ENCODE measurements at places on chromosomes 16 and 17.

DNA sequence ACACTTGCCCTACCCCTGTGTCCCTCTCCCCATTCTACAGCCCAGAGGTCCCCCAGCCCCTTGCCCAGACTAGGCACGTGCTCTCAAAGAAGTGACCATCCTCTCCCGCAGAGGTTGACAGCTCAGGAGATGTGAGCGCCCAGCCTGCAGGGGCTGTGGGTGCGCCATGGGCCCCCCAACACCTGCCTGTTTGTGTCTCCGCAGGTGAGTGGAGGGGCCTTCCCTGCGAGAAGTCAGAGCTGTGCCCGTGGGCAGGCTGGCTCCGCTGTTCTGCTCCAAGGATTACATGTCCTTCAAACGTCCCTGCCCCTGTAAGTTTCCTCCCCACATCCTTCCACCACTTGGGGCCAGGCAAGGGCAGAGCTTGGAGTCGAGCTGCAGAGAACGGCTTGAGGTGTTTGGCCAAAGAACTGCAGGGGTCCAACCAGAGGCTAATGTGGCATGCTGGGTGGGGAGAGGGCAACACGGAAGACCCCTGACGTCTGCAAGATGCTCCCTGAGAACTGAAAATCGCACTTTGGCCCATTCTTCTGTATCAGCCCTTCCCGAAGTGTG lies 10.4 kb downstream of the BEAN1 start:
- DNase-seq, result no peak

GRCh38 chr16:75572864-75573542 lies 6.8 kb downstream of the GABARAPL2 start:
- no peak for DNase-seq

DNA sequence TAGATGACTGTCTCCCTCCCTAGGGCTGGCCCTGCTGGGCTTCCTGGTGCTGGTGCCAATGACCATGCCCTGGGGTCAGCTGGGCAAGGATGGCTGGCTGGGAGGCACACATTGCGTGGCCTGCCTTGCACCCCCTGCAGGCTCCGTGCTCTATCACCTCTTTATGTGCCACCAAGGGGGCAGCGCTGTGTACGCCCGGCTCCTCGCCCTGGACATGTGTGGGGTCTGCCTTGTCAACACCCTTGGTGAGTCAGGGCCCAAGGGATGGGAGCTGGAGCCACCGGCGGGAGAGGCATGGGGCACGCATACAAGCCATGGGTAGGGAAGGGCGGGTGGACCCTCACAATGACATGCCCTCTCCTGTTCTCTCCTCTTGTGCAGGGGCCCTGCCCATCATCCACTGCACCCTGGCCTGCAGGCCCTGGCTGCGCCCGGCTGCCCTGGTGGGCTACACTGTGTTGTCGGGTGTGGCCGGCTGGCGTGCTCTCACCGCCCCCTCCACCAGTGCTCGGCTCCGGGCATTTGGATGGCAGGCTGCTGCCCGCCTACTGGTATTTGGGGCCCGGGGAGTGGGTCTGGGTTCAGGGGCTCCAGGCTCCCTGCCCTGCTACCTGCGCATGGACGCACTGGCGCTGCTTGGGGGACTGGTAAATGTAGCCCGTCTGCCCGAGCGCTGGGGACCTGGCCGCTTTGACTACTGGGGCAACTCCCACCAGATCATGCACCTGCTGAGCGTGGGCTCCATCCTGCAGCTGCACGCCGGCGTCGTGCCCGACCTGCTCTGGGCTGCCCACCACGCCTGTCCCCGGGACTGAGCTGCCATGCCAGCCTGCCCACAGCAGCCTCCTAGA lies 2.2 kb downstream of the PAQR4 start:
- no peak for DNase-seq

DNA sequence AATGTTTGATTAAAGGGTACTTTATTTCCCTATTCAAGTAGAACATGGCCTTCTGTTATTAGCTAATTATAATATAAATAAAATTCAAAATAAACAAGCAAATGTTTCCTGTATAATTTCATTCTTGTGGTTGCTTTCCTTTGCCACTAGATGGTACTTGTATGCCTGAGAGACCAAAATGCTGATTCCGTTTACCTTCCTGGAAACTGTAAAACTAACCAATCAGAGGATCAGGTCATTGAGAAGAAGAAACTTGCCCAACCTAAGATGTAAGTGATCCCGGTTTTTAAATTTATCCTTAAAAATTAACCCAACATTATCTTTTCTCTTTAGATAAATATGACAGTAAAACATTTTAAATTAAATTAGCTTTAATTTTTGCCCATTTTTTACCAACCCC lies 8.1 kb upstream of the ABCA5 start:
- no peak for DNase-seq

- no peak for DNase-seq
Observed at GRCh38 chr17:61617330-61617729, 26.3 kb upstream of the NACA2 start.

GRCh38 chr17:48994549-48995303 lies 2.5 kb upstream of the IGF2BP1 start:
- DNase-seq, result peak; percentile 50

DNA sequence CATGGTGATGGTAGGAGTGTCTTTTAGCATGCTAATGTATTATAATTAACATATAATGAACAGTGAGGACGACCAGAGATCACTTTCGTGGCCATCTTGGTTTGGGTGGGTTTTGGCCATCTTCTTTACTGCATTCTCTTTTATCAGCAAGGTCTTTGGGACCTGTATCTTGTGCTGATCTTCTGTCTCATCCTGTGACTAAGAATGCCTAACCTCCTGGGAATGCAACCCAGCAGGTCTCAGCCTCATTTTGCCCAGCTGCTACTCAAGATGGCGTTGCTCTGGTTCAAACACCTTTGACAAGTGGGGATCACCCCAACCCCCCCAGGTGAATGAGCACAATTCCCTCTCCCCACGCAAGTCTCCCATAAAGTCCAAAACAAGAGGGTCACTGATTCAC lies 49.3 kb upstream of the ETV4 start:
- DNase-seq, result no peak

DNA sequence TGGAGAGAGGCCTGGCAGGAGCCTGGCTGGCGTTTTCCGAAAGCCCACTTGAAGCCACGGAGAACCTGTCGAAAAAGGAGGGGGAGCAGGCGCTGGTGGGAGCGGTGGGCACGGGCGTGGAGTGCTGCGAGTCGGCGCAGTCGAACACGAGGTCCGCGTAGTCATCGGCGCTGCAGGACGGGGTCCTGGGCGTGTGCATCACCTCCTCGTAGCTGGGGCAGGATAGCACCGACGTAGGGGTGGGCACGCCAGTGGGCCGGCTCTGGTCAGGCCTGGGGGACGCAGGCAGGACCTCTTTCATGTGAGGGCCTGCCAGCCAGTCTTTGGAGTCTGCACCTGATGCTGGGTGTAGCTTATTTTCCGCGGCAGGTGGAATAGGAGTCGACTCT lies 63.7 kb downstream of the ZNF778 start:
- no peak for DNase-seq

- DNase-seq, result no peak
Observed at GRCh38 chr16:81767987-81768592, 11.0 kb upstream of the PLCG2 start.

Data from islet precursor cell (in vitro differentiated cells).